Activated naive CD8-positive, alpha-beta T cell treated with anti-CD3 and anti-CD28 coated beads, Interleukin-2, amount 50 U/mL, for 16 hours (primary cell): ENCODE measurements at places on chromosomes 5 and 9.

DNA sequence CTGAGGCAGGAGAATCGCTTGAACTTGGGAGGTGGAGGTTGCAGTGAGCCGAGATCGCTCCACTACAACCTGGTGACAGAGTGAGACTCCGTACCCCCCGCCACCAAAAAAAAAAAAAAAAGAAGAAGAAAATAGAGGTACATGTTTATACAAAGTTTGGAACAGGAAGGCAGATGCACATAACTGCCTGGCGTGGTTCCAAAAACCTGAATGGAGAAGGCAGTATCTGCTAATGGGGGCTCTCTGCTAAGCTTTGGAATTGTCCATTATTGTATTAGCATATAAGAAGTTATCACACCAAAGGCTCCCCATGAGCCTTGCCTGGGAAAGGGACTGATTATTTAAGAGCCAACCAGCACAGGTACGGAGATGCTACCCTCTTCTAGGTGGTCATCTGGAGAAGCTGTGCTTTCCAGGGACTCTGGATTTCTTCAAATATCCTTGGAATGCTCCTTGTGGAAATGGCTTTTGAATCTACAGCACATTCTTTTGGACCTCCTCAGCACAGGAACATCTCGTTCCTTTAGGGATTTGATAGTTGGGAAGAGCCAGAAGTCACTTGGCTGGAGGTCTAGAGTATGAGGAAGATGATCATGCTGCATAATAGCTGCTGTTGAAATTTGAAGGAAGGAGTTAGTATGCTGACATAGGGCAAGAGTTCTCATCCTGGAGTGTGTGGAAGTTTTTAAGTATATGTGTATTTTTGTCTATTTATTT is 42.5 kb upstream of the ABCA1 start:
- DNase-seq = no peak

GRCh38 chr5:149299451-149300054 is 27.9 kb downstream of the AFAP1L1 start:
- DNase-seq = no peak

GRCh38 chr5:32445287-32445758 is 783 bp upstream of the ZFR start:
- DNase-seq = no peak

DNA sequence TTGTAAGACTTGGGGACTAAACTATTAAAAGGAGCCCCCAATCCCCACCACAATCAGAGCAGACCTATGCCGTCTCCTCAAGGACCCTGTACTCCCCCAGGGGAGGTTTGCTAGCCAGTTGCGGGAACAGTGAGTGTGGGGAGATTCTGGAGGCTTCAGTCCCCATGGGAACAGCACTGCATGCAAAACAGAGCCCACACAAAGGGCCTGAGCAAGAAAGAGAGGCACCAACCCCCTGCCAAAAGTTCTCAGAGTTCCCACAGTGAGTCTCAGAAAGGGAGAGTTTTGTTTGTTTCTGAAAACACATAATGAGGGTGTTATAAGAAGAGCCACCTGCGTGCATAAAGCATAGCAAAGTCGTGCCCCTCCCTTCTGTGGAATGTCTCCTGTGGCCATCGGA is 56.6 kb downstream of the CFAP90 start:
- no peak for DNase-seq

DNA sequence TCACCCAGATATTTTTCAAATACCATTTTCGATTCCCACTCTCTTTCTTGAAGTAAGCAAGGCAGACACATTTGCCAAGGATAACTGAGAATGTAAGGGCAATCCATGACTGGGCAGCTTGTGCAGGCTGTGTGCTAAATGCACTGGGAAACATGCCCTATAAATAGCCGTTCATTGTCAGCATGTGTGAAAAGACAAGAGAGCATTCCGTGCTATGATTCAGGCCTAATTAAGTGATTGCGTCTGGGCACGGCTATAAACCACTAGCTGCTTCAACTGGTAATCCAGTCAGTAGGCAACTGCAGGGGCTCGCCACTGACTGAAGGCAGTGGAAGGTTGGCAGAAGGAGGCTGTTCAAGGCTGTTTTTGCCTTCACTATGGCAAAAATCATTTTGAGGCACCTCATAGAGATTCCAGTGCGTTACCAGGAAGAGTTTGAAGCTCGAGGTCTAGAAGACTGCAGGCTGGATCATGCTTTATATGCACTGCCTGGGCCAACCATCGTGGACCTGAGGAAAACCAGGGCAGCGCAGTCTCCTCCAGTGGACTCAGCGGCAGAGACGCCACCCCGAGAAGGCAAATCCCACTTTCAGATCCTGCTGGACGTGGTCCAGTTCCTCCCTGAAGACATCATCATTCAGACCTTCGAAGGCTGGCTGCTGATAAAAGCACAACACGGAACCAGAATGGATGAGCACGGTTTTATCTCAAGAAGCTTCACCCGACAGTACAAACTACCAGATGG is at the start of gene HSPB3:
HSPB3 (plus strand) TSS at position 287 of the 745 bp plus-strand sequence; CDS start at position 378, 91 bp downstream.
- DNase-seq = no peak

DNA sequence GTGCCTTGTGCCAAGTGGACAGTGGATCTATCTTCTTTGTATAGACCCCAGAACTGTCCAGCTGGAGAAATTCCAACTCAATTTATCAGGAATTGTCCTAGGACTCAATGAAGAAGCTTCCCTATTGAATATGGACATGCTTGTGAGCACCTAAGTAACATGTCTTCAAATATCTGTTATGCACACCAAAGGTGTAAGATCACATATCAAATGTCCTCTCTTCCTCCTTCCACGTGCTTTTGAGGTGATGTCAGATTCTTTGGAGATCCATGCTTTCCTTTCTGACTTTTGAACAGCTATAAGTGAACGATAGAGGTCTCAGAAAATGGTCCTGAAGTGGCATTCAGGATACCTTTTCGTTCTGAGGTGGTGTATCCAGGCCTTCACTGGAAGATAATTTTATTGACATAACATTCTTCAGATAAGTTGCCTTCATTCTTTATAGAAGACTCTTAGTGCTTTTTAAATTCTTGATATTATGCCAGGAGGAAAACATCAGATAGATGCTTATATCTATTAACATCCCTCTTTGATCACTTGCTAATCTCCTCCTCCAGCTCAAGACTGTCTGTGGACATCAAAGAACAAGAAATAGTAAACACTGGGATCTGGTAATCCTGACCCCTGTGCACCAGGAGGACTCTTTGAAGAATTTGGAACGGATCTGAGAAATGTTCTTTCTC is 246.4 kb downstream of the SMARCA2 start:
- no peak for DNase-seq

DNA sequence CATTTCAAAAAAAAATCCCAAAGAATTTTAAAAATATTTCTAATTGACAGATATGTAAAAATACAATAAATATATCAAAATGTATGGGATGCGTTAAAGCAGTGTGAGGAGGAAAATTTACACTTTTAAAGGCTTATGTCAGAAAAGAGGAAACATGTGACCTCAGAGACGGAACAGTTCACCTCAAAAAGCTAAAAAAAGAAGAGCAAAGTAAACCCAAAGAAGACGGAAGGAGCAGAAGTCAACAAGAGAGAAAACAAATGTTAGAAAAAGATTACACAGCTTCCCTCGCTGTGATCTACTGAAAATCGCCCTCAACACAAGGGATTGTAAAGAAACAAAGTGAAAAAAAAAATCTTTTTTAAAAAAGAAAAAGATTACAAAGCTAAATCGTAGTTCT is 186.9 kb downstream of the AUH start:
- DNase-seq = no peak

DNA sequence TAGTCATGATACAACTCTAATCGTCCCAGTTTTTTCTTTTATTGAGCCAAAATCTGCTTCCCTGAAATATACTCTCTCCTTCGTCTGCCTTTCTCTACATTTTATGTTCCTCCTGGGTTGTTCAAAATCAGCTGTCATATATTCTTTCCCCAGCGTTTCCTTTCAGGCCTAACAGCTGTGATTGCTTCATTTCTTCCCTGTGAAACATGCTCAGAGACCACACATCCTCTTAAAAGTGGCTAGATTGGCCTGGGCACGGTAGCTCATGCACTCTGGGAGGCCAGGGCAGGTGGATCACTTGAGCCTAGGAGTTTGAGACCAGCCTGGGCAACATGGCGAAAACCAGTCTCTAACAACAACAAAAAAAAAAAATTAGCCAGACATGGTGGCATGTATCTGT is 25.1 kb downstream of the NFX1 start:
- DNase-seq = no peak

DNA sequence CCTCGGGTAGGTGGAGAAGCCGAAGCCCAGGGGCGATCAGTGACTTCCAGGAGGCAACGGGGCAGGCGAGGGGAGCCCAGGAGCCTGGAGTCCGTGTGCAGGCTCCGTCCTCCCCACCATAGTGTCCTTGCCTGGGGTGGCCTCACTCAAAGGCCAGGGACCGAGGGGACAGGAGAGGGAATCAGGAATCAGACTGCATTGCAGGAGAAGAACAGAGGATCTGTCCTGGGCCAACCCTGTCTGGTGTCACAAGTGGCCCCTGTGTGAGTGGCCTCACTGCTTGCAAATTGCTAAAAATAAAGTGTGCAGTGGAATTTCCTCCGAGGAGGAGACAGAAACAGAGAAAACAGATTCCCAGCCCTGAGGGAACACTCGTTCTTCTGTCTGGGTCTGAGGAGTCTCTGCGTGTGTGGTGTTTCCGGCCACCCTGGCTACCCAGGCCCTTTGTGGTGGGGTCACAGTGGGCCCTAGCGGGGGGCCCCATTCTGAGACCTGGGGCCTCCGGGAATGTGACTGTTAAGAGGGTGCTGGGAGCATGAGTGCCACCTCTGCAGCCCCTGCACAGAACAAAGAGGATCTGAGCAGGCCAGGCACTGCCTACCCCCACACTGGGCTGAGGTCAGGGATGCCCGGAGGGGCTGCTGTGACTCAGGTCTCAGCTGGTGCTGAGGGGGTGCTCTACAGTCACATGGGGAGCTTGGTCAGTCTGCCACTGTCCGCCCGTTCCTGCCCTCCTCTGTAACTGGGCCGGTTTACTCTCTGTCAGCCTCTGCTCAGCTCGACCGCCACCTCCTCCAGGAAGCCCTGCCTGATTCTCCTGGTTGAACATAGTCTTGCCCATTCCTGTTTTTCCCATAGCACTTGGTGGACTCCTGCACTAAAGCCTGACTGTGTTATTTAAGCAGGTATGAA is 7.4 kb downstream of the TRAF1 start:
- DNase-seq = no peak

- no peak for DNase-seq
Observed at GRCh38 chr5:75435096-75435495, 76.3 kb downstream of the CERT1 start.

- DNase-seq = peak; percentile 37
Observed at GRCh38 chr5:170100066-170100943, 5.4 kb upstream of the FOXI1 start.

DNA sequence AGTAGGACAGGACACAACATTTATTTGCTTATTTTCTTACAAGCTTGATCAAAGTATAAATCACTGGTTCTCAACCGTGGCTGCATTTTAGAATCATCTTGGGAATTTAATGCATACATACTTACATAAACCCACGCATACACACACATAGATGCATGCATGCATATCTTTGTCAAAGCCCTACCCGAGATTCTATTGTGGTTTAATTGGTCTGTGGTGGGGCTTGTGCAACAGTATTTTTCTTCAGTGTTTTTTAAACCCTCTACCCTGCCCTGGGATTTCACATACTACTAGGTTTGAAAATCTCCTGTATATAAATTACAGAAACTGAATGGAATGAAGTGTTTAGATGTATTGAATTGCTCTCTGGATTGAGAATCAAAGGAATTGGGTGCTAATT is 1166.2 kb downstream of the MAT2B start:
- no peak for DNase-seq

GRCh38 chr5:102971676-102972293 is 148.2 kb downstream of the GIN1 start:
- DNase-seq = no peak

DNA sequence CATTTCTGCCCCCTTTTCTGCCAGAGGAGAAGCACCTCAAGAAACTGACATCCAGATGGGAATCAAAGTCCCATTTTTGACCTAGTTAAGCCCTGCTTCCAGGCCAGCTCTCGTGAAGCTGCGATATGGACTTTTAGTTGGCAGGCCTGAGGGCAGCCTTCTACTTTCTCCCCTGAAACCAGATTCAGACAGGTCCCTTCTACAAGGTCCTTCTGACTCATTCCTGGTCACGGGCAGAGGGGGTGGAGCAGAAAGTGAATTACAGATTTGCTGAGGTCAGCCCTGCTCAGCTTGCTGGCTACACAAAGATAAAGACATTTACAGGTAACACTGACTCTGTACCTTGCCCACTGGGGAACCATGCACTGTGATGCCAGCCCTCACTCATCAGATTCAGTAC is 52.8 kb upstream of the TUT7 start:
- no peak for DNase-seq
